ENCODE measurements at places on chromosomes 3 and 15. TPM values are rescaled to one million over a fixed set of nuclear protein-coding genes. Genes with fewer than 3 reads are reported as not detected.

DNA sequence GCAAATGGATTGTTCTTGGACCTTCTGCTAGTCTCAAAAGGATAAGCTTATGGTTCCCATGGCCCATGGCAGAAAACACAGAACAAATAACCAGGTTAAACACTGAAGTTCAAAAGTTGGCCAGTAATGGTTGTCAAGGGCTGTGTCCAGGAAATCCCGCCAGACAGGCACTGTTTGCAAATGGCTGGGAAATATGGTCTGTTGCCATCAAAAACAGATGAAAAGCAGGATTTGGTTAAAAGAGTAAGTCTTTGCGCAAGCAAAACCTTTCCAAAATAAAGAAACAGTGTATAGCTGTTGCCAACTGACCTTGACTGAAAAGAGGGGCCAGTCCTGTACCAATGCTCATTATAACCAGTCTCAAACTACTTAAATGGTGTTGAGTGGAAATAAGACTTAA, 58.6 kb downstream of the WWTR1 start:
- DNase-seq = no peak

TCF12 gene
- 143 TPM for total RNA-seq

DNA sequence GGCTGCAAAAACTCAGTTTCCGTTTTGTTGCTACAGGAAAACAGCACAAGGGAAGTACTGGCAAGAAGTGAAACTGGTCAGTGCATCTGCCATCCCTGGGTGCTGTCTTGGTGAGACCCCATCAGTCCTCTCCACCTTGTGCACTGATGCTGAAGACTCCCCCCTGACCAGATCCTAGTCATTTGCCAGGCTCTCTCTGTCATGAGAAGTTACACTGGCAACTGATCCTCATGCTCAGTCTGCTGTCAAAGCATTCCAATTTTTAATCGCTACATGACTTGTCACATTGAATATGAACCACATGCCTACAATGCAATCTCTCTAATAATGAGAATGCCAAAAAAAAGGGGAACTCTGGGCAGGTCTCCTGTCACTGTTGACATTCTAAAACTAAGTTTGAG, 296.5 kb downstream of the ZIC1 start:
- DNase-seq = peak; percentile 4

DNA sequence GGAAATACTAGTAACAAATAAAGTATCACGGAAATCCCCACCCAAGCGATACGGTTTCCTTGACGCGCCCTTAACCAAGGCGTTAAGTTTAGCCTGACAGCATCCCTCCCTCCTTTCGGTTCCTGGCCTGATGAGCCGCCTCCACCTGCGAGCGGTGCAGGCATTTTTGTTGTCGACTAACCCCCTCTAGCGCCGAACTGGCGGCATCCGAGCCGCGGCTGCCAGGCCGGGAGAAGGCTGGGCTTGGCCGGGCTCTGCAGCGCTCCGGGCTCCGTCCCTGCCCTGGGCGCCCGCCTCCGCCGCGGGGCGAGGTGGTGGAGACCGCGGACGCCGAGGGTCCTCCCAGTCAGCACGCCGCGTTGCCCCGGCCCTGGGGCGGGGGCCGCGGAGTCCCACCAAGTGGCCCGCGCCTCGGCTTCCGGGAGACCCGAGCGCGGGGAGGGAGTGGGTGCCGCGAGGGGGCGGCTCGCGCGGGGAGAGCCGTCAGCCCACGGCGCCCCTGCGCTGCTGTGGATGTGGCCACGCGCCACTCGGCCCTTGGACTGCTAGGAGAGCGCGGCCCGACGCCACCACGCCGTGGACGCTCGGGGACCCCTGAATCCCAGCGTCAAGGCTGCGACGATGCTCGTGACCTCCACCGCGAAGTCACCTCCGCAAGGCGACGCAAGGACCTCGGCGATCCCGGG, 1.1 kb upstream of the EPHA6 start:
- DNase-seq = peak; percentile 75

TNFAIP8L3 gene
- 1.9 TPM for total RNA-seq

DNA sequence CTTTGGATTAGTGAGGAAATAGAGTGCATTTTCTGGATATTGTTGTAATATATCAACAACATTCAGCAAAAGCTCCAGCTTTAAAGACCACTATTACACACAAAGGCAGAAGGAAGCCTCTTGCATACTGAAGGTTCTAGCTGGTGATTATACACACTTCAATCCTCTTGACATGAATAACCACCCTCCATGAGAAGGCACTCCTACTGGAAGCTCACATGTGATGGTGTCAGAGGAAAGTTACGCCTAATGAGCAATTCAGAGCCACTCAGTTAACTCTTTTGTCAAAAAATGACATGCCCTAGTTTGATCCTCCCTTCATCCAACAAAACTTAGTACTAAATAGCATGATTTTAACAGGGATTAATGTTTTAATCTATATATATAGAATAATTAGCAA, 124.6 kb upstream of the LYSMD4 start:
- no peak for DNase-seq

DNA sequence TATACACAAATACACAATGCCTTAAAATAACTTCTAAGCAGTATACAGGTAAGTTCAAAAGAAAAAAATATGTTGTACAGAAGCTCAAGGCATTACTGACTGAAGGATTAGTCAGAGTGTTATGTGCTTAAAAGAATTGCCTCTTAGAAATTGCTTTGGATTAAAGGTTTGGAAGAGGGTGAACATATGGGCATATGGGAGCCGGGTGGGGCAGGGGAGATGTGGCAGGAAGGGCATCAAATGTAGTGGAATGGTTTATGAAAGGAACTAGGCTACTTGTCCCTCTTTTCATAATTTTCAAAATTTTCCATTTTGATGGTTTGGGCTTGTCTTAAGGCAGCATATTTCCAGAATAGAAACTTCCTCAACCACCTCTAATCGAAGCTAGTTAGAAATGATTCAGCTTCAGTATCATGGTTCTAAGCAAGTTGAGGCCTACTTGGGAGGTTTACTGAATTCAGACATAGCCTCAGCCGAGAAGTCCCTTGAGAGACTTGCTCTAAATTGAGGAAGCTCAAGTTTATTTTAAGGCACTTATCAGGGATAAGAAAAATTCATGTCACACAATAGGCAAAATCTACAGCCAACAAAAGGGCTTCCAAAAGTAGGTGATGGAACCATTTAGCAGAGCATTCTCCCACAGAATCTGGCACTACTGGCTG, 10.1 kb upstream of the GOLGB1 start:
- DNase-seq = no peak

DNA sequence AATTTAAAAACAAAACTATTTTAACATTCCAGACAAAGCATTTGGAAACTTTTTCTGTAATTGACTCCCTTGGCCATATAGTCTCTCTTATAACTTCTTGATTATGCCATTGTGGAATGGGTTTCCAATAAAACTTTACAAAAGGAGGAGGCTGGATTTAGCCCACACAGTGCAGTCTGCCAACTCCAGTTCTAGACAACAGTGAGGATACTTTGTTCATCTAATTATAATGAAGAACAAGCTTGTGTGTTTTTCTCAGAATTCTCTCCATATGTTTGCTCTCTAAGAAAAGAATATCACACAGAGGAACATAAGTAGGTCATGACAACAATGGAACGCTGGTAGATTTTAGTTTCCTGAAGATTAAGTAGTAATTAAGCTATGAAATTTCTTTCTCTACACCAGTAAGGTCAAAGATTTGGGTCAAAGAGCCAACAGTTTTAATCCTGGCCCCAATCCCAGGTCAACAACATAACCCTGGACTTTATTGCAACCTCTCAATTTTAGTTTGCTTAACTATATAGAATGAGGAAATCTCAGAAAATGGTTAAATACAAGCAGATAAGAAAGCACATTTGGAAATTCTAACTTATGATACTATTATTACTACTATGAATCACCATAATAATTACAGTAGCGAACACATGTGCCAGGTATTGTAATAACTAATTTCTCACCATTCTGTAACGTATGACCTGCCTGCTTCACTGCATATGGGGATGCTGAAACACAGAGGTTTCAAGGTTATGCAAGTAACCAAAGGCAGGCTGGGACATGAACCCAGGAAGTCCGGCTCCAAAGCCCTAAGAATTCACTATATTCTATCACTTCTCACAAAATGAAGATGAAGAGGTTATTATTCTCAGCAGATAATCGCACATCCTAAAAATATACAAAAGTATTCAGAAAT, 65.7 kb downstream of the TJP1 start:
- DNase-seq = peak; percentile 4

DNA sequence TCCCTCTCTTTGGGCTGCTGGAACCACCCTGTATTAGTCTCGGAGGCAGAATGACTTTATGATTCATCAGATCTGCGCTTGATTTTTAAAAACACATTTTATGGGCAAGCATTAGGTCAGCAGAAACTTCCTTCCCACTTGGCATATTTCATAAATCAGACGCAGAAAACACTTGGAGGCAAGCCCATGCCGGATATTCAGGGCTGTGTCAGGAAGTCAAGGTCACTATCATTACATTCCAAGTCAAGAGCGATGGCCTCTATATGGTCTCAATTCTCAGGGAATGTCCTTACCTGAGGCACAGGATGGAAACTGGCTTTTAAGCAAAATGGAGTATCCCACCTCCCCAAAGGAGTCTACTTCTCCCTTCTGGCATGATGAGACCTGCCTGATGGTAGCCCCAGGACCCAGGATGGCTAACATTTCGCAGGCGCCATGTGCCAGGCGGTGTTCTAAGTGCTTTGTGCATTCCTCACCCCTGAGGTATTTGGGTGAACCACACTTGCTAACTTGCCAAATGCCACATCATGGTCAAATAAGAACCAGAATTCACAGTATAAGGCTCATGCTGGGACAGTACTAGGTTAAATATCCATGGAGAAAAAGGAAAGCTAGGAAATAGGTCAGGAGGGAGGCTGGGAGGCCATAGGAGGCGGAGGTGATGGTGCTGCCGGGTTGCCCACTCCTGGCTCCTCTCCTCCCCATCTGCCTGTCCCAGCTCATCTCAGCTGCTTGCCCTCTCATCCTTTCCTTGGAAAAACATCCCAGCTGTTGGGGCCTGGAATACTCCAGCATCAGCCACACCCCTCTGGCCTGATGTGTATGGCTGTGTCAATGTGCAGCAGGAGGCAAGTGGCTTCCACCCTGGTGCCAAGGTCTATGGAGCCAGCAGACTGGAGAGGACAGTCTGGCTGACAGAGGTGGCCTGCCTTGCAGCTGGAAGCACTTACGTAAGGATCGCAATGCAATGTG, 18.8 kb downstream of the BCL2L10 start:
- no peak for DNase-seq

ALG1L2 gene
- 0.62 TPM for total RNA-seq

DNA sequence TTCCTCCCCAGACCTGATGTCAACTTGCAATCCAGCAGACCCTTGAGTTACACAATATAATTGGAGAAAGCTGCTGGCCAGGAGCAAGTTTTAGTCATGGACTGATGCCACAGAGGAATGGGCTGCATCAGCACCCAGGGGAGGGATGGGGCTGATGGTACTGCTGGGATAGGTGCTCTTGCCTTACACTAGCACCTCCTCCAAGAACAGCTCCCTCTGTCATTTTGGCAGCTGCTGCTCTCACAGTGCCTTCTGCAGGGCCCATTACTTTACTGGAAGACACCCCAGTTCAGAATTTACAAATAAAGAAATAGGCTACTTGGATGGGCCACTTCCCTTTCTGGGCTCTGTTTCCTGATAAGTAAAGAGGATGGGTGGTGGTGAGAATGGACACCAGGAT, 85.3 kb upstream of the RORA start:
- DNase-seq = no peak

FBXW12 gene
- total RNA-seq = 2.5 TPM

Measured in occipital lobe (tissue), 3 donors.